ENCODE measurements at places on chromosomes 6 and 20.

DNA sequence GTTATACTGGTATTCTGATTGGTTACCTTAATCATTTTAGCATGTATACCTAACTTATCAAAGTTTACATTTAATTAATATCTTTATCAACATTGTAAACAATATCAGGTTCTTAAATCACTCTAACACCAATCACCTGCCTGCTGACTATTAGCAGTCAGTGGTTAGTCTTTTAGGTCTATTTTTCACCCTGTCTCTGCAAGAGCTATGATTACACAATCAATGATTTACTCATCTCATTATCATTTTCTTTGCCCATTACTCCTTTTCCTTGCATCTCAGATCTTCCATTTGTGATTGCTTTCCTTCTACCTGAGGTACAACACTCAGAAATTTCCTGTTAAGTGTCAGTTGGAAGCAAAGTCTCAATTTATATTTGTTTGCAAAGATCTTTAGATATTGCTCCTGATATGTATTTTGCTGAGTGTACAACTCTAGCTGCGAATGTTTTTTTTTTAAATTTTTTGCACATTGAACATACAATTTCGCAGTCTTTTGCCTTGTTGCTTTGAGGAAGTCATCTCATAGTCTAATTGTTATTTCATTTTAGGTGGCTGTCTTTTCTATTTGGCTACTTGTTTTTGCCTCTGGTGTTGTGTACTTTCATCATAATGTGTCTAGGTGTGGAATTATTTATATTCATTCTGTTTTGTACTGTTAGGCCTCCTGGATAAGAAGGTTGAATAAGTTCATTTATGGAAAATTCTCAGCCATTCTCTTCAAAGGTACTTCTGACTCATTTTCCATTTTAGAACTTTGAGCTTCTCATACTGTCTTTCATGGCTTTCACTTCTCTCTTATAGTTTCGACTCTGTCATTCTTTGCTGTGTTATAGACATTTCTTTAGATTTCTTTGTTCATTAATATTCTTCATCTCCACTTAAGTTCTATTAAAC lies 104.9 kb upstream of the CEP162 start:
- no peak for DNase-seq

- DNase-seq = no peak
Measured at GRCh38 chr20:14069796-14070195, 74.5 kb downstream of the MACROD2 start.

- no peak for DNase-seq
Measured at GRCh38 chr6:16332175-16332542, 93.8 kb downstream of the GMPR start.

DNA sequence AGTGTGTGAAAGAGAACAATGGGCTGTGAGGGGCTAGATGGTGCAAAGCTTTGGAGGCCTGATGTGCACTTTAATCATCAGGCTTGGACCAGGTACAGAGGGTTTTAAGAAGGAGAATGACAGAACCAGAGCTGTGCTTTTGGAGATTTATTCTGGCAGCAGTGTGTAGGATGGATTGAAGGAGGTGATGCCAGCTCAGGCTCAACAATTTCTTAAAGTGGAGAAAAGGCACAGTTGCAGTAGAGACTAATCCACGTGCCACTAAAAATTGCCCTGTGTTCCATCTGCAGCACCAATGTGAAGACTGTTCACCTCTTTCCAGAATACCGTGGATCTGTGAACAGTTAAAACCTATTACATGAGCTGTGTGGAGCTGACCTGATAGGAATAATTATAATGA lies 134.7 kb downstream of the FUT9 start:
- DNase-seq = no peak

DNA sequence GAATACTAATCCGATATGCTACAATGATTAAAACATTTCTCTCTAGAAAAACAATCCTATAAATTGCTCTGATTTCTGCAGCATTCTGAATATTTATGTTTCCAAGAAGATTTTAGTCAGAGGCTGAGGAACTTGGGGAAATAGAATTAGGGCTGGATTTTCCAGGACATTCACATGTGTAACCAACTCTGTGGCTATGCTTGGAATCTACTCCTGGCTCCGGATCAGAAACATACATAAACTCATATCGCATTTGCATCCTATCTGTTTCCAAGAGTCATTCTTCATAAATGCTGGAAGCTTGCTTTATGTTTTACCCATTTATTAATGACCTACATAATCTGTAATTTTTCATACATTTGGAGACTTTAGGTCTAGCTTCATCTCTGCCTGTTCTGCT lies 459.9 kb upstream of the MARCKS start:
- DNase-seq = no peak

- no peak for DNase-seq
Measured at GRCh38 chr6:170167657-170168159, 123.2 kb downstream of the DLL1 start.

DNA sequence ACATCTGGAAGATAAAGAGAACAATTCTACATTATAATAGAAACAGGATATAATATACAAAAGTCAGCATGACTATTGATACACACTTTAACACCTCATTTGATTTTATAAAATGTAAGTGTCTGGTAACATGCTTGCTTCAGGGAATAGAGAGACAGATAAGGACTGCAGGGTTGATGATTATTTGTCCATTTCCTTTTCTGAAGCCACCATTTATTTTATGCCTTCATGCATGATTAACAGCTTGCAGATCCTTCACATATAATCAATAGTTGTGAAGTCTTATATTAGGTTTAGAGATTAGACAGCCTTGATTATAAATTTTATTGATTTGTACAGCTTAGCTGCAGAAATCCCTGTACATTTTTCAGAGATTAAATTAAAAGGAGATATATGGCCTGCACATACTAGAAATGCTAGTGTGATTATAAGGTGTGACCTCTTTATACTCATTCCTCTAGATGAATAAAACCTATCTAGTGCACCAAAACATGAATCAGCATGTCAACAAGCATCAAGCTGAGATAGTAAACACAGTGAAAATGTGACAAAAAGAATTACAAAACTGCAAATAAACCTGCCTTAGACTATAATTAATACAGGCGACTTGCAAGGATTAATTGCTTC lies 198.8 kb upstream of the THEMIS start:
- DNase-seq = no peak

GRCh38 chr20:24668384-24668702 lies 198.9 kb downstream of the SYNDIG1 start:
- DNase-seq = no peak

GRCh38 chr6:133632206-133632605 lies 256.7 kb upstream of the TCF21 start:
- no peak for DNase-seq

DNA sequence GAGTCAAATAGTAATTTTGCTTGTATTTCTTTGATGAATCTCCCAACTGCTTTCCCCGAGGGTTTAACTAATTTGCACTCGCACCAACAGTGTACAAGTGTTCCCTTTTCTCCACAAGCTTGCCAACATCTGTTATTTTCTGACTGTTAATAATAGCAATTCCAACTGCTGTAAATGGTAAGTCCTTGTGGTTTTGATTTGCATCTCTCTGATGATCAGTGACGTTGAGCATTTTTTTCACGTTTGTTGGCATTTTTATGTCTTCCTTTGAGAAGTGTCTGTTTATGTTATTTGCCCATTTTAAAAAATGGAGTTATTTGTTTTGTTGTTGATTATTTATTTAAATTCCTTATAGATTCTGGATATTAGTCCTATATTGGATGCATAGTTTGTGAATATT lies 399.8 kb upstream of the MAN1A1 start:
- no peak for DNase-seq

DNA sequence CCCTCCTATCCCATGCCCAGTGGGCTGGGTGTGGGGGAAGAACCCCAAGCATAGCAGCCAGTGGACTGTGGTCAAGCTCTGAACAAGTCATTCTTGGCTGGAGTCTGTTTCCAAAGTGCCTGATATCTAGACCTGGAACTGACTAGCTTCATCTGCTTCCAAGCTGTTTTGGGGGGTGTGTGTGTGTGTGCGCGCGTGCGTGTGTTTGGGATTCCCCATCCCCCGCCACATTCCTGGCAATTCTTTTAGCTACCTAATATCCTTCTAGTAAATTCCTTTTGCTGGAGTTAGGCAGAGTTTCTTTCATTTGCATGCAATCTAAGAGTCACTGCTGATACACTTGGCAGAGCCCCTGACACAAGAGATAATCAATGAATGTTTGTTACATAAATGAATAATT lies 7.8 kb downstream of the PAK5 start:
- DNase-seq = no peak

DNA sequence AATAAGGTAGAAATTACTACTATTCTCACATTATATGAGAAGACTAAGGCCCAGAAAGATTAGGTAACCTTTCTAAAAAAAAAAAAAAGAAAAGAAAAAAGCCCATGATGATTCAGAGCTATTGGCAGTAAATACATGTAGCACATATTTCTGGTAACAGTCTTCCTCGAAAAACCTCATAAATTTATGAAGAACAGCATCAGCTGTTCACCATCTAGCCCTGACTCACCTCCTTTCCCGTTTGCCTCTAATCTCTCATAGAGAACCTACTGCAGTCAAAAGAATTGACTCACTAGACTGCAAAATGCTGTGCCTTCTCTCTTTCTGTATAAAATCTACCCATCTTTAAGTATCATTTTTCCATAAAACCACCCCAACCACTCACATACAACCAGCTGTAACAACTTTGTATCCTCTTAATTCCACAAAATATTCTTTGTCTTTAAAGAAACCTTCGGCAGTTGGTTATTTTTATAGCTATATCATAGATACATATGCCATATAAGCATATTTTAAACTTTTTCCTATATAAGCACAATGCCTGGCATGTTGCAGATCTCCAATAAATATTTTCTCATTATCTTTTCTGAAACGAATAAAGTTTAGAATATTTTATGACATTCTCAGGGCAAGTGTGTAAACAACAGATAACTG lies 152.7 kb upstream of the ENPP5 start:
- DNase-seq = no peak

DNA sequence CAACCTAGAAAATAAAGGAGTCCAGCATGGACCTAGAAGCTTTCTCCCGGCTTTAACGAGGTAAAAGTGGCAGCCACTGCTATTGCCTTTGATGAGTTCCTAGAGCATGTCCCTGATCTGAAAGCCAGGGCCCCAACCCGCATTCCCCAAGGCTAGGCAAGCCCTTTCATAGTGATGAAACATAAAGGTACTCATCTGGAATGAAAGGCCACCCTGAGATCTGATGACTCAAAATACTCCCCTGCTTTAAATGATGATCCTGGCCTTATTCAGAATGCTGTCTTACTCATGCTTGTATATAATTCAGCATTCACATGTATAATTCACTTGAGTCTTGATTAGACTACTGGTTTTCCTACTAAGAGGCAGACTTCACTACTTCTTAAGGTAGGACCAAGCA lies 21.3 kb downstream of the TTPAL start:
- DNase-seq = no peak

DNA sequence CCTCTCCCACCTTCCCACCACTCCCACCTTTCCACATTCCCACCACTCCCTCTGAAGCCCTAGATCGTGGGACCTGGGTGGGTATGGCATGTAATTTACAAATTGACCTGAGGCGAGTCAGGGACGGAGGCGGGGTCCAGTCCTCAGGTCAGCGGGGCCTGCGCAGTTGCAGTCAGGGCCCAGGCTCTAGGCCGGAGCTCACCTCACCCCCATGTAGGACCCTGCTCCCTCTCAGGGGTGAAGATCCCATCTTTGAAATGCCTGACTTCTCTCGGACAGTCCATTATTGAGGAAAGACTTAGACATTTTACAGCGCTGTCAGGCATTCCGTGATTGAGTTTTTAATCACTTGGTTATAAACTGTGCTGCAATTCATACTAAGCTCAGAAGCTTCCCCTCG lies 10.5 kb downstream of the THBS2 start:
- no peak for DNase-seq

DNA sequence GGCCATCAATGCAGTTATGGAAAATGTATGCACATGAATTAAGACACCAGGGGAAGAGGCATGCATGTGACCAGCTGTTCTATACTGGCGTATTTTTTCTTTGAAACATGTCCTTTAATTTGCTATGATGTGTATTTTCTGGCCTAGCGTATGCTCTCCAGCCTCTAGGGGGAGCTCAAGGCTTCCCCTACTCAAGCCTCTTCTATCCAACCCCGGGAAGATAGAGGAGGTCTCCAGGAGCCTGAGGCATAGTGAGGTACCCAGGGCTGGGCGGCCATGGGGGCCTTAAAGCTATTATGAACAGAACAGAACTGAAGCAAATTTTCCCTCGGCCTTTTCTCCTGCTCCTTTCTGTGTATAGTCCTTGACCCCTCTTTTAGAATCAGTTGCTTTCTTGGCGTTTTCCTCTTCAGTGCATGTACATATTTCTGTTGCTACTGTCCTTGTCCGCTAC lies 528.9 kb downstream of the MAFB start:
- no peak for DNase-seq

- DNase-seq = no peak
Measured at GRCh38 chr6:121873595-121873994, 438.1 kb downstream of the GJA1 start.

DNA sequence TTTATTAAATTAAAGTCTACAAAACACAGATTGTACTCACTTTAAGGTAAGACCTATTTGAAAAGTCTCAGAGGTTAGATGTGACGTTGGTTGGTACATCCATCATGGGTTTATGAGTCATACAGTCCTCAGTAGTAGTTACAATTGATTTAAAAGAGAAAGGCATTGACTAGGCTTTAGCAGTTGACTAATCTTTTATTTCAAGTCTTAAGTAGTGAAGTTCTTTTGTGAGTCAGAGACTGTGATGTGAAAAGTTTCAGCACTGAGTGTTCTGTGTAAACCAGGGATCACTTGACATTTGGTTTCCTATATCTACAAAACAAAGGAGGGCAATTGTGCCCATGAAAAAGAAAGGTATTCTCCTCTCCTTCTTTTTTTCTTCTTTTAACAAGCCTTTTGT lies 221.3 kb downstream of the GRIK2 start:
- no peak for DNase-seq
